ENCODE measurements at places on chromosomes 2 and 18. TPM values are rescaled to one million over a fixed set of nuclear protein-coding genes. Genes with fewer than 3 reads are reported as not detected.

The ZAP70 gene
- total RNA-seq, result 0.33 TPM

The CPLX4 gene
- total RNA-seq, result not detected

The SERPINB13 gene
- not detected for total RNA-seq

The ZBTB7C gene
- 0.38 TPM for total RNA-seq

The STAT4 gene
- total RNA-seq, result 1.5 TPM

The AQP12A gene
- total RNA-seq, result not detected

The CNDP1 gene
- not detected for total RNA-seq

The REG3G gene
- not detected for total RNA-seq

The C1QL2 gene
- 0.28 TPM for total RNA-seq

The SERPINB3 gene
- not detected for total RNA-seq

The NIF3L1 gene
- 73.9 TPM for total RNA-seq

The GRP gene
- not detected for total RNA-seq

The RSAD2 gene
- not detected for total RNA-seq

The WDPCP gene
- 2.7 TPM for total RNA-seq

The RIT2 gene
- 0.26 TPM for total RNA-seq
